Fibroblast of skin of right quadriceps (primary cell): ENCODE measurements at places on chromosomes 7 and 10.

- DNase-seq, result no peak
These were observed 86.8 kb upstream of the SMNDC1 start for GRCh38 chr10:110391541-110391940.

DNA sequence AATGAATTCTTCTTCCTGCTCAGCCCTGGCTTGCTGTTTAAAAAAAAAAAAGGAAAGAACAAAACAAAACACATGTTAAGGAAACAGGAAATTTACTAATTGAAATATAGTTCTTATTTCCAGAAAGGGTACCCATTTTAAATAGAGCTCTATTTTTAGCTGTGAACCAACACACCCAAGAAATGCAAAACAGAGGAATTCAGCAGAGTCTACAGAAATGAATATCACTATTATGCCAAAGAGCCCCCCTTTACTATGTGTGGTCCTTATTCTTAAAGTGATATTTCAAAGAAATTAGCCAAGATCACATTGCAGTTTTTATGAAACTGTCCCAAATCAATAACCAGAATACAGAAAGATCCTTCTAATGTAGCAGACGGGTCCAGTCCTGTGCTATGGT is 53.7 kb downstream of the CCDC6 start:
- no peak for DNase-seq

- DNase-seq, result no peak
These were observed 75.3 kb upstream of the FOXK1 start for GRCh38 chr7:4606797-4607196.

GRCh38 chr7:17298840-17299482 is 509 bp downstream of the AHR start:
- DNase-seq, result no peak

DNA sequence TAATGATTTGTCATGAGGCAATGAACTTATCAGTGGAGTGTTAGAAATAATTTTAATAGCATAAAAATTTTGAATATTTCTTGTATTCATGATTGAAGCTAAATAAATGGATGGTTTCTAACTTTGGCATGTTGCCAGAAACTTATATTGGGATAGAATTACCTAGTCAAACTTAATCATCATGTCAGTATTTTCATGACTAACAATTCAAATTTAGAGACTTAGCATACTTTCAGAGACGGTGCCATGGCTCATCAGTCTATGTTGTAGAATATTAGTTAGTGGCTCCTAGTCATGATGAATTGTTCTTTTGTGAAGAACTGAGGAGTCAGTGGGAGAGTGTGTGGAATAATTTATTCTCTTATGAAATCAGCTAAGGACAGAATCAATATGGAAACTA is 599.6 kb upstream of the POT1 start:
- no peak for DNase-seq

DNA sequence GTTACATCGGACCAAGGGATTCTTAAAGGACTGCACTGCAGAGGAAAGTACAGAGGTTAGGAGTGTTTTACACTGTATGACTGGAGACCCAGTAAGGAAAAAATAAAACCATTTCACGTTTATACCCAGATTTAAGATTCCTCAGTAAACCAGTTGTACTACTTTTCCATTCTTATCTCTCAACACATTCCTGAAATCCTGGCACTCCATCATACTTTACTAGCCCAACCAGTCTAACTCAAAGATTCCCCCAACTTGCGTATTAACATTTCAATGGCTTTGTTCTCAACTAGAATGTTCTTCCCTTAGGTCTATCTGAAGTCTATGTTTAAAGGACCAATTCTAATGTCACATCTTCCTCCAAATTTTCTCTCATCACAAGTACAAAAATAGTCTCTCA is 8.0 kb downstream of the CCDC186 start:
- DNase-seq, result no peak

DNA sequence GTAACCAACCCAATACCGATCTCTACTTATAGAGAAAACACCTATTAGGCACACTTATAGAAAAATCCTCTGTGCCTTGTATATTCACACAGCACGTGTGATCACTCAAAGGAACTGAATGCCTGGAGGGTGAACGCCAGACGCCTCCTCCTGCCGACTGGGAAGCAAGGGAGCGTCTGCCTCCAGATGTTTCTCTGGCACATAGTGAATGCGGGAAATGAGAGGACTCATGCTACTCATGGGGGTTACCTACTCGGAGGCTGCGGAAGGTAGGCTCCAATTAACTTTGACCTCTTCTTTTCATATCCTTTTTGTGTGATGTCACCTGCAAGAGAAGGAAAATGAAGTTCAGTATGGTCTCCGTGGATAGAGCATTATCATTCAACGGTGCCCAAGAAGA is 203.3 kb downstream of the DIP2C start:
- DNase-seq, result peak; percentile 54

GRCh38 chr10:29328983-29329382 is 40.1 kb downstream of the LYZL1 start:
- DNase-seq, result peak; percentile 71

GRCh38 chr10:13784067-13784466 is 197.3 kb downstream of the PRPF18 start:
- DNase-seq, result peak; percentile 34

GRCh38 chr10:3225561-3225960 is 53.0 kb upstream of the PITRM1 start:
- peak; percentile 93 for DNase-seq

DNA sequence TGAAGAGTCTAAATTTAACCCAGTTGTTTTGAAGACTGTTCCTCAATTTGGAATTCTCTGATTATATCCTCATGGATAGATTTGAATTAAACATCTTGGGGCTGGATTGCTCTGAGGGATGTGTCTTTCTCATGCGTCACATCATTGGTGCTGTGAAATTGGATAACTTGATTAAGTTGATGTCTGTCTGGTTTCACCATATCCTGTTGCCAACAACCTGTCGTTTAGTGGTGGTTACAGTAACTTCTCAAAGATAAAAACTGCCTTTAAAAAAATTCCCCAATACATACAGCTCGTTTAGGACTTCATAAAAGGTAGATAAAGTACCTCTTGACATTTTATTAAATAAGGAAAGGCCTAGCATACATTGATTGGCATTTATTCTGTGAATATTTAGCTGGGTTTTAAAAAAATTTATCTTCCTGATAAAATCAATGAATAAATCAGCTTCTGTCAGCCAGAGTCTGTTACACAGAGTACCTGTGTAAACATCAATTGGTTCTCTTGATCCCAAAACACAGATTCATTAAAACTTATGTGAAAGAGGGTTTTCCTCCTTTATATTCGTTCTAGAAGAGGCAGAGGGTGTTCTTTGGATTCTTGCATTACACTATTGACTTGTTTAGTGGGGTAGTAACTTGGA is 10.5 kb downstream of the CRCP start:
- peak; percentile 45 for DNase-seq
